NCI-H2029 treated with DMSO at 0.1 percent for 48 hours (cell line): ENCODE measurements at places on chromosomes 5 and 9.

- no peak for DNase-seq
Observed at GRCh38 chr5:163342306-163342705, 95.1 kb upstream of the CCNG1 start.

DNA sequence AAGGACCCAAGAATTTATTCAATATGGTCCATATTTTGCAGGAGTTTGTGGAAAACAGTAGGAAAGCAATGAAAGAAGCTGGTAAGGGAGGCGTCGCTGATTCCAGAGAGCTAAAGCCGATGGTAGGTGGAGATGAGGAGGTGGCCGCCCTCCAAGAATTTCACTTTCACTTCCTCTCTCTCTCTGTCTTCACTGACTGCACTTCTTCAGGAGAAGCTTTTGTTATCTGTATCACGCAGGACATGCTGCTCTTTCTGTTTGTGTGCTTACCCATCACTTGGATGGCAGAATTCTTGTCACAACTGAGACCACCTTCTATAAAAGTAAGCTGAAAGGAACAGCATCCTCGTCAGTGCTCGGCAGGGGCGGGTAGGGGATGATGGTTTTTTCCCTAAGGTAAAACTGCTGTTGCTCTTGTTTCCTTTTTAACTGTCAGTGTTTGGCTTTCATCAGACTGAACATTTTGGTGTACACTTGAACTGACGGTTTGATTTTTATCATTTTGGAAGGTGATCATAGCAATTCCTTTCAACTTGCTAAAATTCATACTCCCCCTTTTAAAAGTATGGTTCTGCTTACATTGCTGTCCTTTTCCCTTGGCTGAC lies 62.4 kb upstream of the FSD1L start:
- no peak for DNase-seq

GRCh38 chr5:27191786-27192510 lies 153.6 kb upstream of the CDH9 start:
- DNase-seq: no peak

DNA sequence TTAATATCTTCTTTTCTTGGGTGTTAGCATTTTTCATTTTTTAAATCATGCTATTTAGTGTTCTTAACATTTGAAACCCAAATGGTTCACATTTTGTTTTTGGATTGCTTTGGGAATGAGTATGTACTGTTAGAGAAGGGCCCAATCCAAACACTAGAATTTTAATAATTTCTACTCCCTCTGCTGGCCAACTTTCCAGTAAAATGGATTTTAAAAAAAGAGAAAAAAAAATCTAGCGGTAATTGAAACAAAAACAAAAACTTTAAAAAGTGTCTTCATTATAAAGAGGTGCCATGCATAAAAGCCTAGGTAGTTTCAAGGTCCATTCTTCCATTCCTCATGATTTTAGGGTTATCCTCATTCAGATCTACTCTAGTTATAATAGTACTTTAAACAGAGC lies 32.1 kb upstream of the RICTOR start:
- no peak for DNase-seq

- DNase-seq: no peak
Observed at GRCh38 chr5:109161914-109162683, 247.7 kb downstream of the PJA2 start.

- DNase-seq: no peak
Observed at GRCh38 chr9:127105805-127106465, 16.5 kb downstream of the ANGPTL2 start.

GRCh38 chr5:39283231-39283818 lies 64.0 kb upstream of the FYB1 start:
- no peak for DNase-seq
